Stimulated activated CD8-positive, alpha-beta memory T cell treated with anti-CD3 and anti-CD28 coated beads, Interleukin-4, amount 100 ng/mL, for 1 hour (primary cell): ENCODE measurements at places on chromosomes 12 and 14.

- peak; percentile 13 for DNase-seq
Measured at GRCh38 chr14:24051789-24052655, at the start of gene CARMIL3. Gene CARMIL3, plus strand, starts transcription at chr14:24052009. Its CDS starts 145 bp downstream, at chr14:24052154.

- no peak for DNase-seq
Measured at GRCh38 chr12:121392325-121392716, 7.6 kb upstream of the RNF34 start.

DNA sequence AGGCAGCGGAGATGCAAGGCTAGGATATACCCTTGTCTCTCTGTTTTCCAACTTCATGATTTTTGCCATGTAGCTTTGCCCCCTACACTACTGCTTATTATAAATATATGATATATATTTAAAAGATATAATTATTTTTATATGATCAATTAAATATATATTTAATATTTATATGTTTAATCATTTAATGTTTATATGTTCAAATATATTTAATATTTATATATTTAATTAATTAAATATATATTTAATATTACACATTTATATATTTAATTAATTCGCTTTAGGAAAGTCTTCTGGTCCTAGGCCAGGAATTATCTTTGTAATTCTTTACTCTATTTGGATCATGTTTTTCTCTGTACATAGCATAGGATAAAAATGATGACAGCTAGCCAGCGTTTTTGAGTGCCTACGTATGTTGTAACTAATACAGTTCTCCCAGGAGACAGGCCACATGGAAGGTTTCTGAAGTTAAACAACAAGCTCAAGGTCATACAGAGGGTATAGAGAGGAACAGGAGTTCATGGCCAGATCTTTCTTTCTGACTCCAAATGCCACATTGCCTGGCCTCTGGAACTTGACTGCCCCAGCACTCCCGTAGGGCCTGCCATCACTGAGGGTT is 192.5 kb downstream of the KCNA5 start:
- no peak for DNase-seq

DNA sequence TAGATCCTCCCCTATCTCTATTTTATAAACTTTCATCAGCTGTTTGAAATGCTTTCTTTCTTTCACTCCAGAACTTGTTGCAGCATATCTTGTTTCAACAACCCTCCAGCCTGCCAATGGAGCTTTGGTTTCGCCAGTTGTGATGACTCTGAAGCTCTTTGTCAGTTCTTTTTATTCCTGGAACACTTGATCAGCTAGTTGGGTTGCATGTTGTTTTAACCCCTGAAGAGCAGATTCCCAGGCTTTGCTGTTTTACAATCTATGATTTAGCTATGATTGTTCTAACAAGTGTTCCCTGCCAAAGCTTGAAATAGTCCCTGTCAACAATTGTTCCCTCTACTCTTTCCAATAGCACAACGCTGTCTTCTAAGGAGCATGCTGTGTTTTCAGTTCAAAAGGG is 50.6 kb upstream of the FUT8 start:
- no peak for DNase-seq

DNA sequence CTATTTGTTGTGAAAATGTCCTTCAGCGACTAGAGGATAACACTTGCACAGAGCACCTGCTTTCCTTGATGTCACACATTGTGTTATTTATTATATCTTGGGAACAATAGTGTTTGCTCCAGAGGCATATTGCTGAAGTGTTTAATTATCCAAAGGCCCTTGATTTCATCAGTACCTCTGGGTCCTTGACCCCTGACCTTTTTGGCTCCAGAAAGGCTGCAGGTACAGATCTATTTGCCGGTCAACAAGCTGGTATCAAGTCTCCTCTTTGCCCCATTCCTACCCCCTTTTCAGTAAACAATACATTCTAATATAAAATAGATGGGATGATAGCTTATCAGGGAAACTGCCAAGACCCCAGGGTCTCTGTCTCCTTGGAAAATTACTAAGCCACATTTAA is 206.8 kb downstream of the DACT1 start:
- no peak for DNase-seq

GRCh38 chr12:71045781-71046180 is 112.0 kb downstream of the TSPAN8 start:
- DNase-seq: no peak

DNA sequence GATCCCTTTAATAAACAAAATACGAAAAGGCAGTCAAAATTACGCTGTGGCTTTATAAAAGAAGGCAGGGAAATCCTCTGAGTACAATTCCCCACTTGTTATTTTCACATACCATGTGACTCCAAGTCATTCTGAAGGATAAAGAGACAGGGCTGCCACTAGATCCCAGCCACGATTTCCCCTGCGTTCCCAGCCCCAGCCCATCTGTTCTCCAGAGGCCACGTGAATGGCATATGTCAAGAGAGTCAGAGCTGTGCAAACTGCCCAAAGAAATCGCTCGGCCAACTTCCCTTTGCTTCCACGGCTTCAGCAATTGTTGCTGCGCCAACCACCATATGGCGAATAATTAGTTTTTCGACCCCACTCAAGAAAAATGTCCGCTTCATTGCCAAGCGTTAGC is 161.3 kb downstream of the C12orf42 start:
- DNase-seq: no peak

DNA sequence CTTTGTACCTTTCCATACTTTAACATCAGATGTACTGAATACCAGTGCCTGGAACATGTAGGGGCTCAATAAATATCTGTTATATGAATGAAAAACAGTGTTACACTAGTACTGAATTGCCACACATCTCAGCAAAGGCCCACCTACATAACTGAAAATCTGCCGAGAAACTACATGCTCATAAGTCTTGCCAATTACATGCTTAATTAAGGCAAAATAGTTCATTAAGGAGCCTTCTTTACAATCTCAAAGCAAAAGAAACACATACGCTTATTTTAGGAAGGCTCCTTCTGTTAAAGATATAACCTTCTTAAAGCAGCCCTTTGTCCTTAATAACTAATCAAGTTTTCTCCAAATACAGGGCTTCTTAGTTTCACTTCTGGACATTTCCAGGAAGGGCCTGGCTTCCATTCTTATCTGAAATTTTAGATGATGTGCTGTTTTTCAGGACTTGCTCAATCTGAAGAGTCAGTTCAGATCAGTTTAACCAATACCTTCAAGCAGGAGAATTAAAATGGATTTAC is 11.5 kb downstream of the LIMA1 start:
- no peak for DNase-seq

- DNase-seq: no peak
Measured at GRCh38 chr12:55885113-55885512, 42.4 kb upstream of the MMP19 start.

DNA sequence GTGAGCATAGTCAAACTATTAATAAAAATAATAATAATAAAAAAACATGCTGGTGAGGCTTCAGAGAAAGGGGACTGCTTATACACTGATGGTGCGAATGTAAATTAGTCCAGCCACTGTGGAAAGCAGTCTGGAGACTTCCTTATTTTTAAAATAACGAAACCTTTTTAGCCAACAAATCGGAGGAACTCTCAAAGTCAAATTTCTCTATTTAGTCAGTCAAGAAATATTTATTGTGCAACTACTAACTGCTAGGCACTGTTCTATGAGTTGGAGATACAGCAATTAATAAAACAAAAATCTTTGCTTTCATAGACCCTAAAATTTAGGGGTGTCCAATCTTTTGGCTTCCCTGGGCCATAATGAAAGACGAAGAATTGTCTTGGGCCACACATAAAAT is 10.8 kb downstream of the TAOK3 start:
- no peak for DNase-seq

DNA sequence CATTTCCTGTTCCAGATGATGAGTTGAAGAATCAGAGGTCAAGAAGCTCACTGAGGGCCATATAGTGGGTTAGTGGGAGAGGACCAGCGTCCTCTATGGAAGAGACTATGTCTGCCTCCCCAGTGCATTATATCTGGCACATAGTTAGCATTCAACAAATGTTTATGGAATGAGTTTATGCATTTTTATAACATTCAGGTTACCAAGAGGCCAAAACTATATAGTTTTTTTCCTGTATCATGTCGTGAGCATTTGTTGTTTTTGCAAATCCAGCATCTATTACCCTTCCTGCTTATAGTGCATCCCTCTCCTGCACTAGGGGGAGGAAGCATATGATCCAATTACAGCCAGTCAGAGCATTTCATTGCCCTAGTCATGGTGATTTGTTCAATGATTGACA is 60.6 kb downstream of the SUDS3 start:
- DNase-seq: no peak

- DNase-seq: no peak
Measured at GRCh38 chr12:12691549-12691948, 4.4 kb downstream of the GPR19 start.

DNA sequence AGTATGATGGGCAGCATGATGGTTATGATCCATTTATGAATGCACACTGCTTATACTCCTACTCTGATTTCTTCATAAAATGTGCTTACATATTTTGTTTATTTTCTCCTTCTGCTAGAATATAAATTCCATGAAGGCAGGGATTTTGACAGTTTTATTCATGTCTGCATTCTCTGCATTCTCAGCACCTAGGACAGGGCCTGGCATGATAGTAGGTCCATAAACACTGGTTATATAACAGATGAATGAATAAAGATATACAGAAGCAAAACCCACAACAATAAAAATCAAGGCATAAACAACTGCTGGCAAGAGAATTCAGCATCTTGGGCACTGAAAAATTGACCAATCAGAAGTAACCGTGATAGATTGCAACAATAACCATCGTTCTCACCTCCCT is 115.4 kb downstream of the WIF1 start:
- DNase-seq: no peak

- DNase-seq: no peak
Measured at GRCh38 chr14:32934073-32934880, 4.4 kb upstream of the NPAS3 start.

DNA sequence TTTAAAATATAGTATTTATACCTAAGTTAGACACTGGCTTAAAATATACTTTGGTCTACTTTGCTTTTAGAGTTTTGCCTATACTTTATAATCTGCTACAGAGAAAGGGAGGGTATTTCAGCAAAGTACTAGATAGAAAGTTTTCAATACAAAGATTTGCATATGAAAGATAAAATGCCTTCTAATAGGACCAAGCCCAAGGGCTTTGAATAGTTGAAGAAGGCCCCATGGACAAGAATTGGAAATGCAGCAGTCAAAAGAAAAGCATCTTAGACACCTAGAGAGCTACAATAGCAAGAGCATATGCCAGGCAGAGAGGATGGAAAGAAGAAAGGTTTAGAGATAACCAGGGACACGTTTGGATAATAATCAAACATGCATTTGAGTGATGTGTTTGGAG is 83.1 kb upstream of the DNM1L start:
- DNase-seq: no peak

DNA sequence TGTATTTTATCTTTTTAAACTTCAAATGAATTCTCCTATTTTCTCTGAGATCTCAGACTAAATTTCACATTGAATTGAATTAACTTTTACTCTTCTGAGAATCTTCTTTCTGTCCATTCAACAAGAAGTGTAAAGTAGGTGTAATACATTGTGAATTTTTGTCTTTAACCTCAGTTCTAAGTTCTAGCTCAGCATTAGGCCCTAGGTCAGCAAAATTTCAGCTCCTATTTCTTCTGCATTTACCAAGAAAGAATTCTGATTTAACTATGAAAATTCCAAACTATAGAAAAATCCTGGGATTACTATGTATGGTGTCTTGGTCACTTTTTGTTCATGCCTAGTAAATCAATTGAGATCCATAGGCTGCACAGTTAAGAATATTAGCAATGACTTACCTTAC is 110.9 kb upstream of the MYF6 start:
- DNase-seq: no peak

DNA sequence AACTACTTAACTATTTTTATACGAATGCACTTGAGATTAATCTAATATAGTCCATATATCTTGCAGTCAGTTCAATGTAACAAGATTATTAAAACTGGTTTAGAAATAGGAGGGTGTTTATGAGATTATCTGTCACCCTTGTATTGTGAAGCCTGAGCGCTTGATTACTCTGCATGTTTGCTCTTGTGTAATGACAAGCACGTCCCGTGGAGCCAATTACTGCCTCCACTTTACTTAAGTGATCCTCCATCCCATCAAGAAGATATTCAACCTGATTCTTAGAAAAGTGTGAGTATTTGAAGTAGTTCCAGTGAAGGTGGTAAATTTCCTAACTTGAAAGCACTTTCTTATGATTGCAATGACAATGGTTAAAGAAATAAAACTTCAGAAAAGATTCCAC is 415.2 kb upstream of the GARIN6 start:
- DNase-seq: no peak
